Left kidney (tissue), 8 donors: ENCODE measurements at places on chromosomes 7 and 10.

DNA sequence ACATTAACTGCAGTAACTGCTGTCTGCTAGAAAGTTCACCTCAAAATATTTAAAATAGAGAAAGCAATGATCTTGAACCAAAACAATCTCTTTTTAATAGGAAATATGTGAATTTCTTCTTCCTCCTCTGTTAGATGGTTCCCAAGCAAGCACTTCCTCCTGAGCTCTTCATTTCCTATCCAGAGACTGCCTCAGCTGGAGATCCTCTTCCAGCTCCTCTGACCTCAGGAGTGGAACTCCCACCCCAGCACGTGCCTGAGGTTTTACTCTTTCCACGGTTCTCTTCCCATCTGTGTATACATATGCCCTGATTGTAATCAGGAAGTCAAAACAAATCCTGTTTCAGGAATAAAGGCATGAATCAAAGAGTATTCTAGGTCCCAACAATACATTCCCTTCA is 5.6 kb downstream of the DENND11 start:
- DNase-seq: no peak

DNA sequence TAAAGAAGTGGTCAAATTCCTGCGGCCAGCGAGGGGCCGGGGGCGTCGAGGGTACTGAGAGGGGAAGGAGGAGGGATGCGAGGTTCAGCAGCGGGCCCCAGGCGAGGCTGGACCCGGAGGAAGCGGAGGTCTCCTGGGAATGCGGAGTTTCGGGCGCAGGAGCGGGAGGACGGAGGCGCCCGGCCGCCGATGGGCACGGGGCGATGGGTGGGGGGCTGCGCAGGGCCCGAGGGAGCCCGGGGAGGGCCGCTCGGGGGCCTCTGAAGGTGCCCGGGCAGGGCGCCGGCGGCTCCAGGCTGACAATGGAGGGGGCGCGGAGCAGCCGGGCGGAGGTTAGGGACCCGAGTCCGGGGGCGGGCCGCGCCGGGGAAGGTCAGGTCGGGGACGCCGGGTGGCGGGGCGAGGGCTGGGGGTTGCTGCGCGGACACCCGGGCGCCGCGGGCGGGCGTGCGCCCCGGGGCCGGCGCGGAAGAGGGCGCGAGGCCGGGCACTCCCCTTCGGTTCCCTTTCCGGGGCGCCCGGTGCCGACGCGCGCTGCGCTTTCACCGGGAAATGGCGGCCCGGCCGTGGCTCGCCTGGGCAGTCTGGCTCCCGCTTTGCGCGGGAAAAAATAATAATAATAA is 683 bp downstream of the MACROH2A2 start:
- DNase-seq: no peak

DNA sequence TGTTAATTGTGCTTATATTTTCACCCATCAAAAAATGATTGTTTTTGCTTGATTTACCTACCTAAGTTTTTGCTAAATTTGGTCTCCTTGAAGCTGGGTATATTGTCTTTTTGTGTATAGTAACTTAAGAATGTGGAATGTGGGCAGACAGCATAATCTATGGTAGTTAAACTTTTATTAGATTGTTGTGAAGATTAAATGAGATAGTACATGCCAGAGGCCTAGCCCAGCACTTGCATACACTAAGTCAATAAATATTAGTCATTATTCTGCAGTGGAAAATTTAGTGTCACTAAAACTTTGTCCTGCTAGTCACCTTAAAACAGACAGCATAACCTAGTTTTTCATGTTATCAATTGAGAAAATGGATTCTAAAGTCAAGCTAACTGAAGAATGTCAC is 19.3 kb upstream of the RPA3 start:
- no peak for DNase-seq

DNA sequence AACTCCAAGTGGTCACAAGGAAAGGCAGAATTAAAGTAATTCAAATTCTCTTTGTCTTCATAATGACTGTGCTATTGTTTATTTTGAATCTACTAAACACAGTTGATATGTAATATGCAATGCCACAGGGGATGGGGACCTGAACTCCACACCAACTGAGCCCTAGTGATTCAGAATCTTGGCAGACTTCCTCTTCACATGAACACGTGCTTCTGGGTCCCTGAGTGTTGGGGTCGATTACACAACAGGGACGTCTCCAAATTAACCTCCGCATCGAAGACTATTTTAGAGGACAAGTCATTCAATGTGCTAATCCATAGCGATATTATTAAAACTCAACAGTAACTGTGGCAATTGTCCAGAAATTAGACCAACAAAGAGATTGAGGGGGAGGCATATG is 95.3 kb upstream of the CARD11 start:
- no peak for DNase-seq

DNA sequence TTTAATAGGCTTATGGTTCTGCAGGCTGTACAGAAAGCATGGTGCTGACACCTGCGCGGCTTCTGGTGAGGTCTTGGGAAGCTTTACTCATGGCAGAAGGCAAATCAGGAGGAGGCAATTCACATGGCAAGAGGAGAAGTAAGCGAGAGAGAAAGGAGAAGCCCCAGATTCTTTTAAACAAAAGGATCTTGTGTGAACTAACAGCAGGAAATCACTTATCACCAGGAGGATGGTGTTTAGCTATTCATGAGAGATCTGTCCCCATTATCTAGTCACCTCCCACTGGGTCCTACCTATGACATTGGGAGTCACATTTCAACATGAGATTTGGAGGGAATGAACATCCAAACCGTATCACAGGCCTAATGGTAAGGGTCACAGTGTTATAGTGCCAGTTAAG is 678.0 kb upstream of the KCND2 start:
- DNase-seq: no peak

DNA sequence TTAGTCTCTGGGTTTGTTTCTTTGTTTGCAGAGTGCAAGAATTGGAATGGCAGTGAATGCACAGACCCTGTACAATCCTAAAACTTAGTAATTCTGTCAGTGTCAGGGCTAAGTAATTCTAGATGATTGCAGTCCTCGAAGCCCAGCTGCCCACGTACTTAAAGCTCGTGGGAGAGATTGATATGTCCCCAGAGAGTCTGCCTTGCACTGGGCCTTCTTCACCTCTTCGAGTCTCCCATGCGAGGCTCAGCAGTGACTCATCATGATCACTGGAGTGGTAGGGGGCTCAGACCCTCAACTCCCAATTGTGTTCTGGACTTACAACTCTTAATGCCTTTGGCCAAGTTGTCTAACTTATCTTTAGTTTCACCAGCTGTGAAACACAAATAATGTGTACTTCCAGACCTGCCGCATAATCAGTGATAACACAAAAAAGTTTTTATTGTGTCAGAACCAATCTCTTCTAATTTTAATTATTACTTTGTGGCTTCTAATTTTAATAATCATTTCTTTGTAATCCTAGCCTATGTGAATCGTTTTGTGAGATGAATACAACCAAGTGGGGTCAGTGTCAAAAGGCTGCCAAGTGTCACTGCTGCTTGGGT is 345.6 kb upstream of the LRGUK start:
- no peak for DNase-seq

GRCh38 chr10:102675011-102675665 is 30.9 kb downstream of the TRIM8 start:
- DNase-seq: no peak

- DNase-seq: no peak
These were observed 549.0 kb upstream of the VSTM2A start for GRCh38 chr7:53993224-53993623.

- DNase-seq: no peak
These were observed 24.6 kb upstream of the ASL start for GRCh38 chr7:66050990-66051448.

- no peak for DNase-seq
These were observed 867.3 kb upstream of the AUTS2 start for GRCh38 chr7:68730964-68731363.

- DNase-seq: no peak
These were observed 82.8 kb upstream of the GRB10 start for GRCh38 chr7:50865450-50865849.

DNA sequence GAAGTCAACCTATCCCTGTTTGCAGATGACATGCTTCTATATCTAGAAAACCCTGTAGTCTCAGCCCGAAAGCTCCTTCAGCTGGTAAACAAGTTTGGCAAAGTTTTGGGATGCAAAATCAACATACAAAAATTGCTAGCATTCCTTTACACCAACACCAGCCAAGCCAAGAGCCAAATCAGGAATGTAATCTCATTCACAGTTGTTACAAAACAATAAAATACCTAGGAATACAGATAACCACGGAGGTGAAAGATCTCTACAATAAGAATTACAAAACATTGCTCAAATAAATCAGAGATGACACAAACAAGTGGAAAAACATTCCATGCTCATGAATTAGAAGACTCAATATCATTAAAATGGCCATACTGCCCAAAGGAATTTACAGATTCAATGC is 50.4 kb upstream of the ZNF365 start:
- no peak for DNase-seq

DNA sequence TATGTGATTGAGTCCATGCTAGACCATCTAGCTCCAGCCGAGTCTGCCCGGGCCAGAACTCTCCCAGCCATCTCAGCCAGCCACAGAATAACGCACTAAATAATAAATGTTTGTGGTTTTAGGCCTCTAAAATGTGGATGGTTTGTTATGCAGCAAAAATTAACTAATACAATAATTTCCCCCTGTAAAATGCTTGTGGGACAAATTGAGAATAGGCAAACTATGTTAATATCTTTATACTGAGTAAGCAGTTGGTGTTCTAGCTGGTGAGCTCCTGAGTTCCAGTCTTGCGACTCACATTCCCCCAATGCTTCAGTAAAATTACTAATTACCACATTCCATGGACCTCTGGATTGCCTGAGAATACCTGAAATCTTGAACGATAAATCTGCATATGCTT is 316.8 kb upstream of the NFE2L3 start:
- DNase-seq: no peak

DNA sequence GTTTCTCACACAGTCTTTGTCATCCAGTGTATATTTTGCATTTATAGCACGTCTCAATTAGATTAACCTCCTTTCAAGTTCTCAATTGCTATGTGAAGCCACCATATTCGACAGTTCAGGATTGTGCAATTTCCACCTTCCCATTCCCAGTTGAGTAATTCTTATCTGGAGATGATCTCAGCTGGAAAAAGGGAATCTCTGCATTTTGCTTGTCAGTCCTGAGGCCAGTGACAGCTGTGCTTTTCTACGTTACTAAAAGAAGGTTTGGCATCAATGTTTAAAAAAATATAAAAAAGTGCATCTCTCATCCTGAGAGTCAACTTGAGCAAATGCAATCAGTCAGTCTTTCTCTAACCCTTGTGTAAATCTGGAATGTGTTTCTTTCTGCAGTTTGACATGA is 247.7 kb downstream of the PRKG1 start:
- DNase-seq: no peak

DNA sequence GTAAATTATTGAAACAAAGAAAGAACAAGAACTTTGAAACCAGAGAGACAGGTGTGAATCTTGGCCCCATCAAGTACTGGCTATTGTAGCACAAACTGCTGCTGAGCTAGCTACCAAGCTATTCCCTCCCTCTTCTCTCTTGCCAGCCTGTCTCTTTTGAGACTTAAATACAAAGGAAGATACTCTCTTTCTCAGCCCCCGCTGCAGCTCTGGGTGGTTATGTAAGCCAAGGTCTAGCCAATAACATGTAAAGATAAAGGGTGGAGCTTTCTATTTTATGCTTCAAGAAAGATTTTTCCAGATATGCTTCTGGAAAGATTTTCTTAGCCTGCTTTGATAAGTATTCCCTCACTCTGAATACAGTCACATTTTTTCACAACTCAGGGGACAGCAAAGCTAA is 17.2 kb downstream of the BAZ1B start:
- no peak for DNase-seq

GRCh38 chr7:138116141-138116540 is 39.9 kb downstream of the AKR1D1 start:
- no peak for DNase-seq

DNA sequence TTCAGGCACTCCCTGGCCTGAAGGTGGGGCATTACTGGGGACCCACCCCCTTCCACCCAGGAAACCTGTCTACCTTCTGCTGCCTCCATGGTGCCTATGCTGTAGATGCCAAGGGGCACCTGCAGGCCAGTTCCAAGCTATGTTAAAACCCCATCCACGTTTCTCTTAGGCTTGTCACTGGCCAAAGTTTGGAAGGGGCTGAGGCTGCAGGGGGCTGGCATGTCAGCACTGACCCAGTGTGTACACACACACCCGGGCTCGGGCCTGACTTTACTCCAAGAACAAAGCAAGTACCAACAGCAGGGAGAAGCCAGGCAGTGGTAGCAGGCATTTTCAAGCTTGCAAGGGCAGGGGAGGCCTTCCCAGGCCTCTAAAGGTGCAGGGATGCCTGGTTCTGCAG is 53.8 kb upstream of the PCDH15 start:
- DNase-seq: no peak

DNA sequence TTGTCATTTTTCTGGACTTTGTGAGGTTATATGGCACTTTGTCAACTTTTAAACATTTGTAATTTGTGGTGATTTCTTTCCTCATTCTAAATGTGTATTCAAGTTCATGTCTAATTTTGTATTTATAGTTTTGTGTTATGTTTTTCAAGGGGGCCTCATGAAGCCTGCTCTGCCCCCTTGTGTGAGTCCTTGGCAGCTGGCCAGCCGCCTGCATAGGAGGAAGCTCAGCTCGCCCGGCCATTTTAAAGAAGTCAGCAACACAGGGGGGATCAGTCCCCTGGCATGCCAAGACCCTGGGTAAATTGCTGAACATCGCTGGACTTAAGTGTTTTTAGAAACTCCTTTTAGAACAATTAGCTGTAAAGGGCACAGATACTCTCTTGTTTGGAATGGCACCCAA is 123.0 kb downstream of the ANLN start:
- DNase-seq: no peak

DNA sequence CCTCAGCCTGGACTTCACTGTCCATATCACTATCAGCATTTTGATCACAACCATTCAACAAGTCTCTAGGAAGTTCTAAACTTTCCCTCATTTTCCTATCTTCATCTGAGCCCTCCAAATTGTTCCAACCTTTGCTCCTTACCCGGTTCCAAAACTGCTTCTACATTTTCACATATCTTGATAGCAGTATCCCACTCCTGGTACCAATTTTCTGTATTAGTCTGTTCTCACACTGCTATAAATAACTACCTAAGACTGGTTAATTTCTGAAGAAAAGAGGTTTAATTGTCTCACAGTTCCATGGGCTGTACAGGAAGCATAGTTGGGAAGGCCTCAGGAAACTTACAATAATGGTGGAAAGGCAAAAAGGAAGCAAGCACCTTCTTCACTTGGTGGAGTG is 11.9 kb downstream of the THAP5 start:
- no peak for DNase-seq

- no peak for DNase-seq
These were observed 123.1 kb upstream of the ADO start for GRCh38 chr10:62681211-62681940.

DNA sequence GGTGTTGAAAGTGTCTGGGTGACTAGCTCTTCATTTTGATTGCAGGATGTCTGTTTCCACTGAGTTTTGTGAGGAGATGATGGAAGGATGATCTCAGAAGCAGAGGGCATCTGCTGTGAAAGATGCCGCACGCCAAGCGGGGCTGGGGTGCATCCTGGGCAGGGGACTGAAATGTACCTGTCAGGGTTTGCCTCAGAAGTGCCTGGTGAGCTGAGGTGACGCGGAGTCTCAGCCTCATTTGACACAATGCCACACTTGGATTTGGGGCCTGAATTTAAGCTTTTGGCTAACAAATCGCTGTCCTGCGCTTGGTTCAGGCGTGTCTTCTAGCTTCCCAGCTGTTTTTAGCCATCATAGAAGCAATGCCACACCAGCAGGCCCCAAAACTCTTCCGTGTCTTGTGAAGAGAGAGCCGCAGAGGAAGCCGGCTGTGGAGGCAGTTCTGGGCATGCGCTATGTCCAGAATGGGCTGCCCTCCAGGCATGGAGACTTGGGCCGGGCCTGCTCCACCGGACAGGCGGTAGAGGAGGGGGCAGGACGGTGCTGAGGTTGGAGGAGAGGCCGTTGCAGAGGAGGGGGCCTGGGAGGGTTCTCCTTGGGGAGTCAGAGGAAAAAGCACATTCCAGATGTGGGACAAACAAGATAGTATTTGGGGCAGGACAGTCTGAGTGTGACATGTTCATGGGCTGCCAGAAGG is 31.2 kb downstream of the WDR86 start:
- no peak for DNase-seq
